HCT116 (cell line): ENCODE measurements at places on chromosomes 7 and 10.

- no peak for DNase-seq
These were observed 42.6 kb downstream of the SHH start for GRCh38 chr7:155769701-155770100.

DNA sequence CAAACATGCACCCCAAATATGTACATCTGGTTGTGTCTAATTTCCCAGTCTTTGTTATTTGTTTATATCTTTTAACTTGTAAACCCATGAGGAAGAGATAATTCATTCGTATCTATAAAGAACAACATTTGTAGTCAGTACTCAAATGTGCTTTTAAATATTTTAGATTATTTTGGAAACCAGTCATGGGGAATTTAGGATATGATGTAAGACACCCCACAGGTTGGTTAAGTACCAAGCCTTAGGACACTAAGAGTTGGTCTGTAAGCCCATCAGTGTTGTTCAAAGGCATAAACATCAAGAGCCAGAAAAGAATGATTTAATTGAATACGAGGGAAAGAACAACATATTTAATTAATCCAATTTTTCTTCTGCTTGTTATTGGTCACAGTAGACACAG, 421.1 kb upstream of the SEMA3C start:
- no peak for DNase-seq

- no peak for DNase-seq
These were observed 10.4 kb downstream of the GPRIN2 start for GRCh38 chr10:46545861-46546590.

DNA sequence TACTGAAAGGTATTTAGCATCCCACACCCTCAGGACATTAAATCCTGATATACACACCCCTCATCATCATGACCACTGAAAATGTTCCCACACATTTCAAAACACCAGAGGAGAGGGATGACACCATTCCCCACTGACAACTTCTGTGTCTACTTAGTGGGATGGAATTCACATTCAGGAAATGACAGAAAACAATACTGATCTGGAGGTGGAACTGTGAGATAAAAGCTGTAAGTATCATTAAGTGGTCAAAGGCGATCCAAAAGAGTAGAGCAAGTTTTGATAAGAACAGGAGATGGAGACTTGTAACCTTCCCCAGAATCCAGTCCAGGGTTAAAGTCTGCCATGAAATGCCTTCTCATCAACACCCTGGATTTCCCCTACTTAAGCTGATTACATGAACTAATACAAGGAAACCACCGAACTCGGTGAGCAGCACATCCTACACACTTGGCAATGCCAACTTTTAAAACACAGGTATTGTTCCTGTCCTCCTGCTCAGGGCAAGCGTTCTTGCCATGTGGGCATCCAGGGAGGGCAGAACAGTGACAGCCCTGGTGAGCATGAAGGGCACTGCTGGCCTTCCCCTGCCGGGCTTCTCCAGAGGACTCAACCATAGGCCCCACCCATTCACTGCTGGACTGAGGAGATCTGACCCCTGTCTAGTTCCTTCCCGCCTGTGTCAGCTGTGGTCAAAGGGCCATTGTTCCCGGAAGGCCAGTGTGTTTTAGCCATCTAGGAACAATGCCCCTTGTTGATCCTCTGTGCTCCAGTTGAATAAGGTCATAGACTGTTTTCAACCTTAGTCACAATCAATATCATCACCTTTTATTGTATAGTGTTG, 85.0 kb downstream of the SGMS1 start:
- peak; percentile 27 for DNase-seq

DNA sequence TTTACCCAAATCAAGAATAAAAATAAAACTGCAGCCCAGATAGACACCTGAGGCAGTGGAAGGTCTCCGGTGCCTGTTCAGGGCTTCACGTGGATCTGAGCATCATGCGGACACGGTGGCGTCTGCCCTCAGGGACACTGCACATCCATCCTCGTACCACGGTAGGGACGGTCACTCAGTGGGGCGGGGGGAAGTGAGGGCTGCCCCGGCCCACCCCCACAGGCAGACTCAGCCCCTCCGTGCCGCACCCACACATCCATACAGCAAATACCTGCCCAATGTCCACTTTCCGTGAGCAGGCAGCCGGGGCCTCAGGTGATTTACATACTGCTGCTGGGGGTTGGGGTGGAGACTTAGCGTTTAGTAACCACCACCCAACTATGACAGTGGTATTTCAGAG, 207.8 kb downstream of the DIP2C start:
- DNase-seq, result no peak

DNA sequence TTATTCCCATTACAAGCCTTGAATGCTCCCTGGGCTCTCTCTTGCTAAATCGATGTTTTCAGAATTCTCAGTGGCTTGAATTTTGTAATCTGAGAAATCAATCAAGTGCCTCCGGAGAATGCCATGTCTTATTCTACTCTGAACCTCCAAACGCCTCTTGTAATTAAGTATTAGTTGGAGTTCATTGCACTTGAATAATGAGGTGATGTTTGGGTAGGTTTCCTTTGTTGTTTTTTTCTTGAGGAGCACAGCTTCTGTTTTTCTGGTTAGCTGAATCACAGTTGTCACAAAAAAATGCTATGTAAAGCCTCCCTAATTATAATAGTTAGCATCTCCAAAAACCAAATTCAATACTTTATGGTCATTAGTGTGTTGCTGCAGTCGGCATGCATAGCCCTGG, 100.3 kb downstream of the PLPP4 start:
- no peak for DNase-seq

DNA sequence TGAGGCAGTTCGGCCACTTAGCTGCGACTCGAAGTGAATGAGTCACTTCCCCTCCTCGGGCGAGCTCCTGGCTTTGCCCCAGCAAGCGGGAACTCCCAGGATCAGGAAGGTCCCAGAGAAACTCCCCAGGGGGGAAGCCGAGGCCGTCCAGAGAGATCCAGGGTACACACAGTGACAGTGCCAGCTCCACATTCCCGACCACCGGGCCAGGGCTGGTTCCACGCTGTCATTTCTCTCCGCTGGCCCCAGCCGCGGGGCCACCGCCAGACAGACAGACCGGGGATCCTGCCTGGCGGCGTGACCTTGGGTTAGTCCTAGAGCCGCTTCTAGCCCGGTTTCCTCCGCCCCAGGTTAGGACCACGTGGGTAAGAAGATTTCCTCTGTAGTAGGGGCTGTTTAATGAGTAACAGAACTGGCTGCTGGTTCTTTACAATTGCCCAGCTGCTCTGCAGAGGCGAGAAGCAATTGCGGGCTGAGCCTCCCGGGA, 463 bp upstream of the UPP1 start:
- DNase-seq, result peak; percentile 72

GRCh38 chr7:26439521-26440232, 148.0 kb downstream of the SNX10 start:
- DNase-seq, result no peak

DNA sequence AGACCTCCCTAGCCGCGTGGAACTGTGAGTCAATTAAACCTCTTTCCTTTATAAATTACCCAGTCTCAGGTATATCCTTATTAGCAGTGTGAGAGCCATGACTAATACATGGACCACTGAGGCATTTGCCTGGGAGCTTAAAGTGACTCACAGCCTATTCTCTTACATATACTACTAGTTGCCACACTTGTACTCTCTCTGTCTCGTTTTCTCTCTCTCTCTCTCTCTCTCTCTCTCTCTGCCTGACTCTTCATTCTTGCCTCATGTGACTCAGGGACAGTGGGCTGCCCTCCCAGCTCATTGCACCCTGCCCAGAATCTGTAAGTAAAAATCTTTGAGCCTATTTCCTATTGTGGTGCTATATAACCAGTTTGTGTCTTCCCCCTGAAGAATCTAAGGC, 238.5 kb upstream of the MAGI2 start:
- DNase-seq, result no peak

- DNase-seq, result no peak
These were observed 31.9 kb downstream of the UNCX start for GRCh38 chr7:1264345-1265280.

DNA sequence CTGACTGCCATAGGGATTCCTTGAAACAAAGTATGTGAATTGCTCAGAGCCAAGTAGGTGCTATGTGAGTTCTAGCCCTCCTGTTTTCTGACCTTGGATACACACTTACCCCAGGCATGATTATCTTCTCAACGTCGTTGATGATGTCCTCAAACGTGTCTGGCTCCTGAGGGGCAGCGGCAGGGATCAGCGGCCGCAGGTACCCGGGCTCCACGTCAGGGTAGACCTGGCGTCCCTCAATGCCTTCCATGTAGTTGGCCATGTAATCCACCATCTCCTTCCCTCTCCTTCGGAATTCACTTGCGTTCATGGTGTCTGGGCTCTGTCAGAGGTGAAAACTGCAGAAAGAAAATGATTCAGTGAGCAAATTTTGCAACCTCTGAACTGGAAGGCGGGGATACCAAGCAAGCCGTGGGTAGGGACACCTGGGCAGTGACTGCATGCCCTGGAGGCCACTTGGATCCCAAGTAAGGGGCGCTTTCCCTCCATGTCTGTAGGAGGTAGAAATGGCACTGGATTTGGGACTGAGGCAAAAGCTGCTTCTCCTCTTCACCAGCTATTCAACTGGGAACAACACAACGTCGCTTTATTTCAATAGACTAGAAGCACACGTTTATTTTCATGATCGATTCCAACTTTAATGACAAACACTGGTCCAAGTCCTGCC, 21.3 kb downstream of the DDC start:
- no peak for DNase-seq

GRCh38 chr7:39300276-39300675, 265.9 kb upstream of the YAE1 start:
- DNase-seq, result no peak
